Stimulated activated naive CD8-positive, alpha-beta T cell treated with anti-CD3 and anti-CD28 coated beads, Interleukin-15, Interleukin-2, amounts not matched to agents 100 U/mL and 50 U/mL, for 24 hours (primary cell): ENCODE measurements at places on chromosomes 16 and 17.
A peak's percentile ranks its signal among the peaks of the same experiment; 100 is the strongest.

DNA sequence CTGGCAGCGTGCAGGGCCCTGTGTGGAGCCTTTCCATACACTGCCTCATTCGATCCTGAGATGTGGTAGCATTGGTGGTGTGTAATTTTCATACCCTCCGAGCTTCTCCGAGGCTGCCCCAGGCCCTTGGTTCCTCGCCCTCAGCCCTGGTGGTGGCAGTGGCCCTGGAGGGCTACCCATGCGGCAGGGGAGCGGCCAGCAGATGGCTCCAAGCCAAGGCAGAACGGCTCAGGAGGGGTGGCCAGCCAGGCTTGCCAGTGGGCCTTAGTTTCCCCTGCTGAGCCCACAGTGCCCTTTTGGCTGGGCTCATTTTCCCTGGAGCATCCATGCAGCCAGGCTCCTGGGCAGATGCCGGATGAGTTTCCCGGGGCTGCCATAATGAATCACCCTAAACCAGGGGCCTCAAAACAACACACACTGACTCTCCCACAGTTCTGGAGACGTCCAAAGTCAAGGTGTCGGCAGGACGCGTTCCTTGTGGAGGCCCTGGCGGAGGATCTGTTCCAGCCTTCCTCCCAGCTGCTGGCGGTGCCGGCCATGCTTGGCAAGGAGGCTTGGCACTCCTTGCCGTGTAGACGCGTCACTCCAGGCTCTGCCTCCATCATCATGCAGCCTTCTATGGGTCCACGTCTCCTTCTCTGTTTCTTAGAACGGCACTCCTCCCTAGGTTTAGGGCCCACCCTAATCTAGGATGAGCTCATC is 158.8 kb upstream of the GSE1 start:
- DNase-seq = no peak

DNA sequence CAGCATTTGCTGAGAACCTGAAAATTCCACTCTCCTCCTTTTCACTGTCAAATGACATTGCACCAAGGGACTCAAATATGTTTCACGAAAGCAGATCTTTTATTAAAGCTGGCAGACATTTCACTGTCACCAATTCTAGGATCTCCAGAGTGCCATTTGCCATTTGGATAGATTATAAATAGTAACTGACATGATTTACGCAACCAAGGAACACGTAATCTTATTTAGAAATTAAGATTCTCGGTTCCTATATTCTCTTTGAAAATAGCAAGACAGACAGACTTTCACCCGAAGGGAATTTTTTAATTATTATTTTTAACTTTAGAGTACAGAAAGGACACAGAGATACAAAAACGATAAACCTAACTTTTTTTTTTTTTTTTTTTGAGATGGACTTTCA is 49.6 kb downstream of the ANKFY1 start:
- no peak for DNase-seq

- no peak for DNase-seq
Observed at GRCh38 chr17:17944242-17944641, 28.0 kb downstream of the TOM1L2 start.

DNA sequence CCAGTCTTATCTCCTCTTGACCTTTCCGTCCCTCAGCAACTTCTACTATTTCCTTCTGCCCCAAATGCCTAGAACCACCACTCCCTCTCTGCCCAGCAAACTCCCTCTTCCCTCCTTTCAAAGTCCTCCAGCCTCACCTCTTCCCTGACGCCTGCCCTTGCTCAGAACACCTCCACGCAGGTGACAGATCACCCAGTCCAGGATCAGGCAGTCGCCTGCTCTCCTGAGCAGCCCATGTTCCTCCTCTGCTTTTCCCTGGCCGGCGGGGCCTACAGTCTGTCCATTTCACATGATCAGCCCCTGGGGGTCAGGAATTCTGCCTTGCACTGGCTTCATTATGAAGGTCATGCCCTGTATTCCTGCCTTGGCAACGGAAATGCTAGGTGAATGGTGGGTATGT is 422 bp downstream of the CD300LF start:
- DNase-seq = no peak

DNA sequence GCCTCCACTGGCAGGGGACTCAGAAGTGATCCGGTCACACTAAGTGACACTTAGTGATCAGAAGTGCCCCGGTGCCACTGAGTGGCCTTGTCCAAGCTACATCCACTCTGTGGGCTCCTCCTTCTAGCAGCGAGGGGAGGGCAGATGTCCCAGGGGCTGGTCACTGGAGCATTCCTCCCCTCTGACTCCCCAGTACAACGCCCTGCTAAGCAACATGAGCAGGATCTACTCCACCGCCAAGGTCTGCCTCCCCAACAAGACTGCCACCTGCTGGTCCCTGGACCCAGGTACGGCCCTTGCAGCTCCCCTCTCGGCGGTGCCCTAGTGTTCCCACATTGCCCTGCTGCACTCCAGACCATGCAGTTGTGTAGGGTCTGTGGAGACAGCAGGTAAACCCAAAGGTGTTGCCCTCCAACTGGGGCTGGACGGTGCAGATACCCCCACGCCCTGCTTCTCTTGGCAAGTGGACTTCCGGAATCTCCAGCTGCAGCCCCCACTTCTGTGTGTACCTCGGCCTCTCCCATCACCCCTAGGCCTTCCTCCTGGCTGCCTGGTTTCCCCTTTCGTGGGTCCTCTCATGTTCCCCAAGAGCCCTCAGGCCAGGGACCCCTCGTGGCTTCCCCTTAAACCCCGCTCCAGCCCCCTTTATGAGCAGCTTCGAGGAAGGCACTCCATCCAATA is 2.1 kb downstream of the ACE start:
- DNase-seq = peak; percentile 84

- DNase-seq = no peak
Observed at GRCh38 chr17:36889770-36890349, 47.4 kb upstream of the LHX1 start.

GRCh38 chr17:63983320-63983719 is 10.6 kb upstream of the SCN4A start:
- DNase-seq = no peak

DNA sequence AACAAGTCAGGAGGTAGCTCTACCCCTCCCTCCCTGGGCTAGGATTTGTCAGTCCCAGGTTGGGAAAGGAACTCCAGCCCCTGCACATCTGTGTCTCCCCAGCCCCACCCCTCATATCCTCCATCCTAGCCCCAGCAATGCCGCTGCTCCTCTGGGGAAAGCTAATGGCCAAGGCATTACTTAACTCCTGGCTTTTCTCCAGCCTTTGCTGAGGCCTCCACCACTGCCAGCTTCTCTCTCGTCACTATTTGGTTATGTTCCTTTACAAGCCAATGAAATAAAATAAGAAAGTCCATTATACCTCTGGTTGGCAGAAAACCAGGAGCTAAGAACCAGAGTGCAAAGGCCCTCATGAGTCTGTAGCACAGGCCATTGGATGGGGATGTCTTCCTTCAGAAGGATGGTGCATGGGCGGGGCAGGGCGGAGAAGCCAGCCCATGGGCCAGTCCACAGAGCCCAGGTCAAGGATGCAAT is 171.0 kb downstream of the CCDC182 start:
- DNase-seq = no peak

- no peak for DNase-seq
Observed at GRCh38 chr17:70327723-70328122, 158.4 kb downstream of the KCNJ2 start.

DNA sequence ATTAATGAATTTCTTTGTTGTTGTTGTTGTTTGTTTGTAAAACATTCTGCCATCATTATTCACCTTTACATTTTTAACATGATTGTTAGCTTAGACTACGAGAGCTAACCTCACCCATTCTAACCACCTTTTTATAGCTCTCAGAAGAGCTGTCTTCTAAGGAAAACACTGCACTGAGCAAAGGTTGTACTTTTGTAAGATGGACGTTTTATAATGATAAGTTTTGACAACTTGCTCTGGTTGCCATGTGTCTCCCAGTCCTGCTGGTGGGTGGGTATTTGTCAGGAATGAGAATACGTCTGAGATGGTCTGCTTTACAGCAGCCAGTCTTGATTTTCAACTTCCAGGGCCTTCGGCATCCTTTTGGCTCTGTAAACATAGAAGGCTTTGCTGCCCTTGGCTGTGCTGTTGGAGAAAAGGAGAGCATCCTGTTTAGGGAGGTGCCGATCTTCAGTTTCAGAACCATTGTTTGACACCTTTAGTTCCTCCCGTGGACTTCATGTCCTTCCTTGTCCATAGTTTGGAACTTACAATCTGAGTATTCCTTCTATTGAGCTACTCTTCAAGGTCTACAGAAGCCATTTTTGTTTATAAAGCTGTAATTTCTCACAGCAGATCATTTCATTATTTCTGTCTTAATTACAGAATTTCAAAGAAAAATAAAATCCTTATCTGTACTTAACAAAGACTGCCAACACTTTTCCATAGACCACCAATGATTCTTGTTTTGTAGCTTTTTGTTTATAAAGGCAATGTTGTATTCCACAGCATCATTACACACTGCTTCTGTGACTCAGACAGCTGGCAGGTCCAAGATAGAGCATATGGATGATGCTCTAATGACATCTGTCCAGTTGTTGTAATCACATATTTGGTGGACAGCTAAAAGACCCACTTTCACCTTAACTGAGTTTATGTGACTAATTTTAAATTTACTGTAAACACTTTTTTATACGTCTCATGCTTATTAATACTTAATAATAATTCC is 270.1 kb upstream of the TBX2 start:
- no peak for DNase-seq
